Stimulated activated CD4-positive, alpha-beta T cell treated with anti-CD3 and anti-CD28 coated beads, TNF-alpha, amount 100 ng/mL, for 48 hours (primary cell): ENCODE measurements at places on chromosomes 2 and 18.

DNA sequence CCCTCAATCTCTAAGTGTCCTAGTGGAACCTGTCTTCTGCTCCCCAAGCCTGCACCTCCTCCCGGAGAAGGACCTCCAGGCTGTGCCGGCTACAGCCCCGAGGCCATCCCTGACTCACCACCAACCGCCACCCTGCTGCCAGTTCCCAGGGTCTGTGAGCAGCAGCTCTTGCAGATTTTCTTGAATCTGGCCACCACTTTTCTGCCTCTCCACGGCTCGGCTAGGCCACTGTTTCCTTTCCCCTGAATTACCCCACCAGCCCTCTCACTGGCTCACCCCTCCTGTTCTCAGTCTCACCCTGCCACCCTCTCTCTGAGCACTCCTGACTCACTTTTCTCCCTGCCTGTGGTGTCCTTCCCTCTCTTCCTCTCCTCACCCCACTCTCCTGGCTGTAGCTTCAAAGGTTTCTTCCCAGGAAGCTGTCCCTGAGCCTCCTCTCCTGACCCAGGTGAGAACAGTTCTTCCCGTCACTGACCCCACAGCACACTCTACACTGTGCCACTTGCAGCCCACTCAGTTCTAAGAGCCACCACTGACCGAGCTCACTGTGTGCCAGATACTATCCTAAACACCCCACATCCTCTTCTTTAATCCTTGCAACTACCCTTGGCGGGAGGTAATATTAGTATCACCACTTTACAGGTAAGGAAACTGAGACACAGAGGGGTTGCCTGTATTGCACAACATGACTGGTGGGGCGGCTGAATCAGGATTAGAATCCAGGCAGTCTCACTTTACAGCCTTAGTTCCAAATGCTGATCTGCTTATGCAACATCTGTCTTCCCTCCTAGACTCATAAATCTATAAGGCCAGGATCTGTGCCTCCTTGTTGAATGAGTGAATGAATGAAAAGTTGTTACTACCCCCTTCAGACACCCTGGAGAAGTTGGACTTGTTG, 111.6 kb downstream of the SMAD7 start:
- DNase-seq: no peak

- DNase-seq: no peak
Observed at GRCh38 chr2:160062292-160063005, at the start of gene PLA2R1. Gene PLA2R1 (minus strand): TSS chr2:160062615. CDS start chr2:160062403, 212 bp downstream.

DNA sequence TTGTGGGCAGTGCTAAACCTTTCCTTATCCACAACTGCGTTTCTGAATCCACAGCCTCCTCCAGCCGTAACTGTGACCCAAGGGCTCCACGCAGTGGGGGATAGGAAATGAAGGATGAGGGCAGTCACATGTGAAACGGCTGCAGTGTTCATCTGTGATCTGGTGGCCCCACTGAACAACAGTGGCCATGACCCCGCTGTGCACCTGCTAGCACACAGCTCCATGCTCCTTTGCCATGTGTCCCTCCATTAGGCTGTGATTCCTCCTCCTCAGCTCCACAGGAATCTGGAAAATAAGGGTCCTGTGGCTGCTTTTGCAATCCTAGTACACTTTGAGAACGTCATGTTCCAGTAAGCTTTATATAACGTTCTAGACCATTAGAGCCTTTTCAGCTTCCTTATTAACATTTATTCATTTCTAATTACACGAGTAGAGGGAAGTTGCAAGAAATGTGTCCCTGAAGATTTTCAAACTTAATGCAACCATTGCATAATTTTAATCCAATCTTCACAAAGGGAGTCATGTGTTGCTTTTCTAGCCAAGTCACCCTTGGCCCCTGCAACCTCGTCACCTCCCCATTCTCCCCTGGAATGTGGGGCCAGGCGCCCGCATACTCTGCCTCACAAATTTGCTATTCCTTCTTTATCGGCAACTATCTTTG, 7.1 kb upstream of the NAPG start:
- no peak for DNase-seq

DNA sequence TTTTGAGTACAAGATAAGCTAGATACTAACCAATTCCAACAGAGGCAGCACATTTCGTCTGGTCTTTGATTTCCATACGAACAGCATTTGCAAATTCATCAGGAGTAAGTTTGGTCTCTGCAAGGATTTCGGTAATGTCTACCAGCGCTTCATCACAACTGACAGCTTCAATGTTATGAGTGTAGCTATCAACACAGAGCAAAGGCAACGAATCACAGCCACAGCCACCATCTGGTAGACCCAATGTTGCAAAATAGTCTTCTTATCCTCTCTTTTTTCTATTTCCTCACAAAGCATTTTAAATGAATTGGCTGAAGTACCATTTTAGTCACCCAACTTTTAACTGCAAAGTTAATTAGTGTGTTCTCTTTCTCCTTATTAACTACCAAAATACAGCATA, 68.3 kb downstream of the REV1 start:
- DNase-seq: no peak

GRCh38 chr18:7626922-7627440, 59.9 kb downstream of the PTPRM start:
- no peak for DNase-seq
